NCI-H446 (cell line): ENCODE measurements at places on chromosomes 4 and X.

DNA sequence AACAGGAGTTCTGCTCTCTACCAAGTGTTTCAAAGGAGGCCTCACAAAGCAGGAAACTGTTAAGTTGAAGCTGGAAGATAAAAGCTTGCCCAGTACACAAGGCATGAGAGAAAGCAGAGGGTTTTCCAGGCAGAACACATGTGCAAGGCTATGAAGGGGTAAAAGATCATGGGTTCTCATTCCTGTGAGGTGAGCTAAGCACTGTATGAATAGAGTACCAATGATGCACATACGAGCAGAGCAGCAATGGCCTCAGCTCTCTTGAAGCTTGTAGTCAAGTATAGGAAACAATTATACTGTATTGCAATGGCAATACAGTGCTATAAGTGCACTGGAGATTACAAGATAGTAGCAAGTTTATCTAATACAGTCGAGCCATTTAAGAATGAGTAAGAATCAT, 18.0 kb downstream of the TTC29 start:
- no peak for DNase-seq

DNA sequence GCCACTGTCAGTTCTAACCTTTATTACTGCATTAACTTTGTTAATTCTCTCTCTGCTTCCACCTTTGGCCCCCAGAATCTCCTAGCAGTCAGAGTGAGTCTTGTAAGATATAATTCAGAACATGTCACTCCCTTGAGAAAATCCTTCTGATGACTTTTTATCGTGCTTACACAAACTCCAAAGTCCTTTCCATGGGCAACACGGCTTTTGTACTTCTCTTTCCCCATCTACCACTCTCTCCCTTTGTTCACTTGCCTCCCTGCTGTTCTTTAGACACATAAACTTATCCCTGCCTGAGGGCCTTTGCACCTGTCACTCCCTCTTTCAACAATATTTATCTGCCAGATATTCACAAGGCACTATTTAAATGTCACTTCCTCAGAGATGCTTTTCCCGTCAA, 64.8 kb downstream of the MAOB start:
- no peak for DNase-seq

- no peak for DNase-seq
Measured at GRCh38 chr4:158801066-158801465, 32.2 kb downstream of the FNIP2 start.

GRCh38 chr4:102687982-102688433, 72.8 kb downstream of the MANBA start:
- DNase-seq = no peak

DNA sequence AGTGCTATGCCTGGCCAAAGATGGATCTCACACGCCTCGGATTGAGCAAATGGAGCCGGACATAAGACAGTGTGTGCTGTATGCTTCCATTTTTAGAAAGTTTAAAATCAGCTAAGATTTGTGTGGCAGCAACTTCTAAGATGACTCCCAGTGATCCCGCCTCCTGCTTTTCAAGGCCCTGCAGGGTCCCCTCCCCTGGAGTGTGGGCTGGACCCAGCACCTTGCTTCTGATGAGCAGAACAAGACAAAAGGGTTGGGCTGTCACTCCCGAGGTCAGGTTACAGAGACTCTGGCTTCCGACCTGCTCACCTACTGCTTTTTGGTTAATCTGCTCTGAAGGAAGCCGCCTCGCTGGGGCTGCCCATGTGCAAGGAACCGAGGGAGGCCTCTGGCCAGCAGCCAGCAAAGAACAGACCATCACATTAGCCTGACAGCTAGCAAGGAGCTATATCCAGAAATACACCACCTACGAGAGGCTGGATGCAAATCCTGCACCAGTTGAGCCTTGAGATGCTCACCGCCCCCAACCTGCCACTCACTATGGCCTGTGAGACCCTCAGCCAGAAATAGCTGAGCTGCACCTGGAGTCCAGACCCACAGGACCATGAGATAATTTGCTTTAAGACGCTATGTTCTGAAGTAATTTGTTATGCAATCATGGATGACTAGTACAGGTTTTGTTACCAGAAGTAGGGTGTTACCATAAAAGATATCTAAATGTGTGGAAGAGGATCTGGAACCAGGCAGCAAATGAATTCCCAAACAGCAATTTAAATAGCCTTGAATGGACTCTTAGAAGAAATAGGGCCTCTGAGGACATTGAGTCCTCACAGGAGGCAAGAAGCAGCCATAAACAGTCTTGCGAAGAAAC, 47.6 kb downstream of the CRMP1 start:
- no peak for DNase-seq

DNA sequence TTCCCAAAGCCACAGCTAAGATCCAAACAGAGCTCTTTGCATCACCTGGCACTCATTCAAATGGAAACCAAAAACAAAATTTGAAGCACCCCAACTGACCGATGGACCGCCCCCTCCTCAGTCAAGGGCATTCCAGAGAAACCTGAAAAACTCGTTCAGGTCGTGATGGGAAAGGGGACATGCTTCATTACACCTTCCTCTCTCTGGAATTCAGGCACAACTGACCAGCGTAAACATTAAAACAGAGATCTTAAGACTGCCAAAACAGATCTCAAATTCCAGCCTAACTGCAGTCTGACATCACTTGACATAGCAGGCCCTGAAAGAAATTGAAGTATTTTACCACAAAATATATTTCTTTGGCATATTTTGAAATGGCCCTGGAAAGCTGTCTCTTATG, 28.5 kb downstream of the PTTG2 start:
- no peak for DNase-seq

DNA sequence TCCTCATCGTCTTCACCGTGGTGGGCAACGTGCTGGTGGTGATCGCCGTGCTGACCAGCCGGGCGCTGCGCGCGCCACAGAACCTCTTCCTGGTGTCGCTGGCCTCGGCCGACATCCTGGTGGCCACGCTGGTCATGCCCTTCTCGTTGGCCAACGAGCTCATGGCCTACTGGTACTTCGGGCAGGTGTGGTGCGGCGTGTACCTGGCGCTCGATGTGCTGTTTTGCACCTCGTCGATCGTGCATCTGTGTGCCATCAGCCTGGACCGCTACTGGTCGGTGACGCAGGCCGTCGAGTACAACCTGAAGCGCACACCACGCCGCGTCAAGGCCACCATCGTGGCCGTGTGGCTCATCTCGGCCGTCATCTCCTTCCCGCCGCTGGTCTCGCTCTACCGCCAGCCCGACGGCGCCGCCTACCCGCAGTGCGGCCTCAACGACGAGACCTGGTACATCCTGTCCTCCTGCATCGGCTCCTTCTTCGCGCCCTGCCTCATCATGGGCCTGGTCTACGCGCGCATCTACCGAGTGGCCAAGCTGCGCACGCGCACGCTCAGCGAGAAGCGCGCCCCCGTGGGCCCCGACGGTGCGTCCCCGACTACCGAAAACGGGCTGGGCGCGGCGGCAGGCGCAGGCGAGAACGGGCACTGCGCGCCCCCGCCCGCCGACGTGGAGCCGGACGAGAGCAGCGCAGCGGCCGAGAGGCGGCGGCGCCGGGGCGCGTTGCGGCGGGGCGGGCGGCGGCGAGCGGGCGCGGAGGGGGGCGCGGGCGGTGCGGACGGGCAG, 792 bp downstream of the ADRA2C start:
- no peak for DNase-seq

DNA sequence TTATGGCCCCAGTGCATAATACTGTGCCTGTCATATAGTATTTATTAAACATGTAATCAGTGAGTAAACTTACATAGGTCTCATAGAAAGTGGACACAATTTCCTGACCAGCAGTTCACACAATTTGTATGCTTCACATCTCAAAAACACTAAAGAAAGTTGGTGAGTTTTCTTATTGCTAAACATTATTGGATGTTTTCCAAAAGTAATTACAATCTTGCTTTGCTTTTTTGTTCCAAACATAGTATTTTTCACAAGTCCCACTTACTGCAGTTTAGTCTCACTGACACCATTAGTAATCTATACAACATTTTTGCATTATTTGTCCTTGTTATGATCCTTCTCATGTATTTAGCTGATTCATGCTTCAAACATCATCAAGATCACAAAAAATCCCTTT, 132.5 kb downstream of the TBCK start:
- DNase-seq = no peak

GRCh38 chrX:17563515-17563914, 173.8 kb upstream of the SCML1 start:
- no peak for DNase-seq

- no peak for DNase-seq
Measured at GRCh38 chr4:25236971-25237370, 3.1 kb downstream of the PI4K2B start.

DNA sequence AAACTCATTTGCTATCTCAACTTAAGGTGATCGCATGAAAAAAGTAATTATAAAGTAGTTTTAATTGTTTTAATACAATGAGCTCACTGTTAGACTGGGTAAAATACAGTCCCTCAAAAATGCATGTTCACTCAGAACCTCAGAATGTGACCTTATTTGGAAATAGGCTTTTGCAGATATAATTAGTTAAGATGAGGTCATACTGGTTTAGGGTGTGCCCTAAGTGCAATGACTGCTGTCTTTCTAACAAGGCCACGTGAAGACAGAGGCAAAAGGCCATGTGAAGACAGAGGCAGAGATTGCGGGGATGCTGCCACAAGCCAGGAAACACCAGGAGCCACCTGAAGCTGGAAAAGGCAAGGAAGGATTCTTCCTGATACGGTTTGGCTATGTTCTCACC, 262.1 kb downstream of the NKX6-1 start:
- DNase-seq = no peak

- no peak for DNase-seq
Measured at GRCh38 chr4:68451246-68452211, 4.3 kb downstream of the TMPRSS11E start.

DNA sequence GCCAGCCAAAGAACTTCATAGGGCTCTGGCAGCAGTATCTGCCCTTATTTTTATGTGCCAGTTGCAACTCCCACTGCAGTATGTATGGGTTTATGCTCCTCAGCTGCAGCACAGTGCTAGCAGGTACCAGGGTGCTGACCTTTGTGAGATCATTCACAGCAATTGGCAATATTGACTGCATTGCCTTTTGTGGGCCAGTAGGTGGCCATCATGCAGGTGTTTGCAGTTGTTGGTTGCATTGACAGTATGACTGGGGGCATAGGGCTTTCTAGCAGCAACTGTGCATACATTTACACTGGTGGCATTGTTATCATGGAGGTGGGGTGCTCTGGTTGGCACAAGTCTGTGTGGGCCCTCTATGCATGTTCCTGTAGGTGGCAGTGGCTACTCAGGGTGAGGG, 42.5 kb downstream of the FAAH2 start:
- DNase-seq = no peak

DNA sequence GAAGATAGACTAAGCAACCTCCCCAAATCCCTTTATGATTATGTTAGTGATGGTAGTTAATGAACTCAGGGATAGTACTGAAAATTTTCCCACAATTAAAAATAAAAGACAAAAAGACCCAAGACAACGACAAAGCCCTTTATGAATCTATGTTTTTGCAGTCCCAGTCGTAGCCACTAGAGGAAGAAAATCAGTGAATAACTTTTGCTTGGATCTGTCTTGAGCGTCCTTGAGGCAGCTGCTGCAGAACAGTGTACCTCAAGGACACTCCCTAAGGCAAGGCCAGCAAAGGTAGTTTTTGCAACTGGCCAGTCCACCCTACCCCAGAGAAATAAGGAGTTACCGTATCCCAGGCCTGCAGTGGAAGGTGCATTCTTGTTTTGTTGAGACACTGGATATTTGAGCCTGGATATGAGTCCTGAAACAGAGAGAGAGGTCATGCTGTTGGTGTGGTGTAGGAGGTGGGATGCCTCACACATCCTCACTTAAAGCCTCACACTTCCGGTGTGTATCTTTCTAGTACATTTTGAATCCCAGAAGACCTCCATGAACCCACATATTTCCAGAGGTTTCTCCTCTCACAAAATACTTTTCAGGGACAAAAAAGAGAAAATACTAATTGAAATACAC, 8.7 kb upstream of the TIMM8A start:
- DNase-seq = no peak

GRCh38 chr4:81648576-81649275, 177.0 kb upstream of the RASGEF1B start:
- DNase-seq = no peak

DNA sequence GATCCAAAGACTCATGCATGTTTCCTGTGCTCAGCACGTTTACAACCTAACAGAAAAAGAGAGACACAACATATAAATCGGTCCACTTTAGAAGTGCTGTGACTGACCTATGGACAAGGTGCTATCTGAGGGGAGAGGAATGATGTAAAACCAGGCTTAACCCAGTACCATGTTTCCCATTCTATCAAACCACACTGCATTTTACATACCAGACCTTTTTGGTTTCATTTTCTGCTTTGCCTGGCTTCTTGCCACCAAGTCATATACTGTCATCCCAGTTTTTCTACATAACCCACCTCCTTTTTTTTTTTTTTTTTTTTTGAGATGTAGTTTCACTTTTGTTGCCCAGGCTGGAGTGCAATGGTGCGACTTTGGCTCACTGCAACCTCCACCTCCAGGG, 82.2 kb downstream of the KLF8 start:
- DNase-seq = no peak

DNA sequence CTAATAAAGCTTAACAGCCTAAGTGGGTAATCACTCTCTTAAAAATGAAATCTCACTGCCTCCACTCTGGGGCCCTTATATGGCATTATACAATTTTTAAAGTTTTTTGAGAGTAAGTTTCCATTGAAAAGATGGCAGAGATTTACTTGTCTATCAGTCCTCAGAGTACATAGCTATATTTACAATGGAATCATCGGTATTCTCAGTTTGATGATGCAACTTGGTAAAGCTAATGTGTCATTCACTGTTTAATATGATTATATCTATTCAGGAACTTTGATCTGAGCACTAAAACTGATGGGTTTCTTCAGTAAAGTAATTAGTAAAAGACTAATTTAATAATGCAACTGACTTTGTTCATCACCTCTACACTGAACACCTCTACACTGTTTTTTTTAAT, 51.6 kb downstream of the CT47B1 start:
- no peak for DNase-seq

GRCh38 chr4:5631352-5632065, 76.8 kb downstream of the EVC2 start:
- DNase-seq = no peak

- DNase-seq = no peak
Measured at GRCh38 chr4:11072999-11073398, 355.7 kb downstream of the HS3ST1 start.

- DNase-seq = no peak
Measured at GRCh38 chr4:163747886-163748285, 253.4 kb downstream of the TMA16 start.

- no peak for DNase-seq
Measured at GRCh38 chr4:107855723-107856122, 31.0 kb downstream of the SGMS2 start.
